GM23248 (cell line): ENCODE measurements at places on chromosomes 13 and 19. TPM values are rescaled to one million over a fixed set of nuclear protein-coding genes. Genes with fewer than 3 reads are reported as not detected.

Gene FPR2
- not detected in 2 replicates for polyA plus RNA-seq

Gene HCN2
- polyA plus RNA-seq, result 0.14 TPM in 1 of 2 replicates, not detected in the other

Gene ENOX1
- polyA plus RNA-seq, result 2.4 and 3.2 TPM in 2 replicates

Gene ZNF681
- polyA plus RNA-seq, result 0.38 and 1.1 TPM in 2 replicates

Gene ADM5
- 0.10 TPM in 1 of 2 replicates, not detected in the other for polyA plus RNA-seq

Gene DIRAS1
- 2.6 TPM in 2 replicates for polyA plus RNA-seq

Gene ZNF230
- 2.2 and 2.7 TPM in 2 replicates for polyA plus RNA-seq

Gene BRME1
- 0.63 and 2.1 TPM in 2 replicates for polyA plus RNA-seq
